Right hindlimb (tissue), 1 donor: ENCODE measurements at places on chromosomes 5 and 9.

GRCh38 chr5:1176473-1177391 lies 24.7 kb upstream of the SLC6A19 start:
- DNase-seq = no peak

DNA sequence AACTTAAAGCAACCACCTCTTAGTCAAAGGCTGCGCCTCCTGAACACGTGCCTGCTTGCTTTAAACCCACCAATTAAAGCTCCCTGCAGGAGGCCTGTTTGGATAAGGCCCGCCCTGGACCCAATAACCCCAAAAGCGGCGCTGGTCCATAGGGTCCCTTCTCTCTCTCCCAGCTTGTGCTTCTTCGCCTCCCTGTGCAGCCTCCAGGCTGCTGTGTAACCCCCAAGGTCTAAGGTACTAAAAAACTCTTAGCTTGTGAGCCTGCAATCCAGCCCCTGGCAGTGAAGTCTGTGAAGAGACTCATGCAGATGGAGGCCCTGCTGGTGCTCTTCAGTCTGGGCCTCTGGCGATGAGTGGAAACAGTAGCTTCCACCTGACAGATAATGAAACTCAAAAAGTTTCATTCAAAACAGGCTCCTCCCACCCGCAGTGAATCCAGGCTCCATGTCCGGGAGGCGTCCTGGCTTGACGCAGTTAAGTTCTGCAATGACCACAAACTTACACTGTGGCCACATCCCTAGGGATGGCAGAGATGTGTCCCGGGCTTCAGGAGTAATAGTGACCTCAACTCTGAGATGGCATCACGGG lies 97.3 kb downstream of the PRRT1B start:
- no peak for DNase-seq

GRCh38 chr9:90942555-90942954 lies 140.9 kb downstream of the SYK start:
- DNase-seq = no peak

GRCh38 chr5:157271740-157272271 lies 5.9 kb downstream of the CYFIP2 start:
- no peak for DNase-seq

- DNase-seq = peak; percentile 22
Measured at GRCh38 chr9:126615791-126616447, 2.2 kb downstream of the LMX1B start.
